IPS DF 6.9 (cell line): ENCODE measurements at places on chromosomes 5 and 9.

DNA sequence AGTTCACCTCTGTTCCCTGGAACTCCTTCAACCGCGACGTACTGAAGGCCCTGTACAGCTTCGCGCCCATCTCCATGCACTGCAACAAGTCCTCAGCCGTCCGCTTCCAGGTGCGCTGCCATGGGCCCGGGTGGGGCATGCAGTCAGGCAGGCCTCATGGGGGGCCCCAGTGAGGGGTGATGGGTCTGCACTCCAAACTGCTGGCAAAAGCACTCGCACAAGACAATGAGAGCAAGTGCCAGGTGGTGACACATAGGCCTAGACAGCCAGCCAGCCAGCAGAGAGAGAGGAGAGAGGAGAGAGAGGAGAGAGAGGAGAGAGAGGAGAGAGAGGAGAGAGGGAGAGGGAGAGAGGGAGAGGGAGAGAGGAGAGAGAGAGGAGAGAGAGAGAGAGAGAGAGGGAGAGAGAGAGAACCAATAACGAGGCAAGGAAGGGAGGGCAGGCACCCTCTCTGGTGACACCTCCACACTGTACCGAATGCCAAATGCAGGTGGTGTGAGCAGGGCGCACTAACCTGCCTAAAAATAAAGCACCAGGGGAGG lies 21.0 kb downstream of the DBH start:
- peaks cover 2% of the 10 kb centered on the region; the same call in 1 of the 2 replicates for H3K27me3 ChIP-seq
- DNase-seq, result no peak
- H3K27ac ChIP-seq, result no peak overlapping the region
- H3K36me3 ChIP-seq, result no peaks in the 10 kb centered on the region
- no peak overlapping the region for H3K4me3 ChIP-seq

DNA sequence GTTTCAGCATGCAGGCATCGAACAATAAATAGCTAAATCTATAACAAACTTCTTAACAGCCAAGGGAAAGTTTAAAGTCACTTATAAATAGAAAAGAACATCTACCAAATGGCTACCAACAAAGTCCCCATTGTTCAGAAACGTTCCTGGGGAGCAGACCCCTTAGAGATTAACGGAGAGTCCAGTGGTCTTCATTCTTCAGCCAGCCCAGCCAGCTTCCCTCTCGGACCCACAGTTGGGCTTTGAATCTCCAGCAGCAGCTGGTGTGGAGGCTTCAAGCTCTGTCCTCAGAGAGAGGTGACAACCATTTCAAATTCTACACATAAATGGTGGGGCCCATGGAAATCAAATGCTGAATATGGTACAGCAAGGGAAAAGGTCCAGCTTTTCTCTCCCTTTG lies 11.2 kb downstream of the ENC1 start:
- H3K27me3 ChIP-seq, result no peaks in the 10 kb centered on the region
- no peaks in the 10 kb centered on the region for H3K36me3 ChIP-seq
- H3K27ac ChIP-seq, result no peak overlapping the region

- no peak overlapping the region for H3K4me3 ChIP-seq
- H3K27me3 ChIP-seq, result no peaks in the 10 kb centered on the region
- H3K36me3 ChIP-seq, result no peaks in the 10 kb centered on the region
- no peaks in the 10 kb centered on the region for H3K4me1 ChIP-seq
- H3K27ac ChIP-seq, result no peak overlapping the region
These were observed 69.6 kb downstream of the SLC28A3 start for GRCh38 chr9:84270847-84271530.

- no peaks in the 10 kb centered on the region; the same call in 1 of the 2 replicates for H3K36me3 ChIP-seq
- no peak for DNase-seq
- no peak overlapping the region for H3K4me3 ChIP-seq
- no peak overlapping the region for H3K27ac ChIP-seq
These were observed 14.6 kb downstream of the ZBTB43 start for GRCh38 chr9:126819482-126819881.

- no peaks in the 10 kb centered on the region for H3K36me3 ChIP-seq
- H3K27ac ChIP-seq, result no peak overlapping the region
- H3K4me3 ChIP-seq, result no peak overlapping the region
- H3K27me3 ChIP-seq, result no peaks in the 10 kb centered on the region
These were observed 2.9 kb downstream of the ARSK start for GRCh38 chr5:95557841-95558240.

GRCh38 chr5:176560364-176560763 lies 11.2 kb downstream of the CDHR2 start:
- no peaks in the 10 kb centered on the region for H3K27me3 ChIP-seq
- no peaks in the 10 kb centered on the region for H3K36me3 ChIP-seq
- no peak overlapping the region for H3K27ac ChIP-seq

DNA sequence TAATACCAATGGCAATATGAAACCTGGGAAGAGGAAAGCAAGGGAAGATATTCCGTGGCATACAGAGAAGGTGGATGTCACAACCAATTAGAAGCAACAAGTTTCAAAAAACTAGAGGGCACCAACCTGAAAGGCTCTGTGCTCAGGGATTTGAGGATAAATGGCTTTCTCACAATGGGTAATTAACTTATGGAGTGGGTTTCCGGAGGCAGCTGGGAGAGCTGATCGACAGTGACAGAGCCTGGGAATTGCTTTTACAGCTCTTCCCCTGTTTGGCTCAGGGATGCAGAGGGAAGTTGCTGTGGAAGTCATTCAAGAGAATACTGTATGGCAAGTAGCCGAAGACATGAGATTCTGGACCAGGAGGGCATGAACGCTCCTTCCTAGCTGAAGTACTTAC lies 237.0 kb downstream of the KIF4B start:
- DNase-seq, result no peak
- no peak overlapping the region for H3K27ac ChIP-seq
- H3K27me3 ChIP-seq, result no peaks in the 10 kb centered on the region
- no peak overlapping the region for H3K4me3 ChIP-seq
- no peaks in the 10 kb centered on the region for H3K4me1 ChIP-seq

DNA sequence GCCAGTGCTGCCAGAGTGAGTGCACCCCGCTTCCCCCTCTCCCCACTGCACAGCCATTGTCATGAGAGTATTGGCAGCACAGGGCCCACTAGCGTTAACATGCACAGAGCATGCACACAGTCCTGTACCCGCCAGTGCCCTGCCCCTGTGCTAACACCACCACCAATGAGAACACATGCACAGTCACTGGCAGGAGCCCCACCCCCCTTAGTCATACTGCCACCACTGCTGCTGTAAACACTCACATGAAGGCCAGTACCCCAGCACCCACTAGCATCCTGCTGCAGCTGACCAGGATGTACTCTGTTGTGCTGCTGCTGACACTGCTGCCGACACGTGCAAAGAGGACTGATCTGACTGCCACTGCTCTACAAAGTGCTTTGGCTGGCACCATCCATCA lies 19.5 kb upstream of the RANBP6 start:
- peaks cover 1% of the 10 kb centered on the region; the same call in 1 of the 2 replicates for H3K4me1 ChIP-seq
- DNase-seq, result no peak
- no peak overlapping the region for H3K27ac ChIP-seq
- H3K4me3 ChIP-seq, result no peak overlapping the region
- no peaks in the 10 kb centered on the region for H3K27me3 ChIP-seq
- no peaks in the 10 kb centered on the region for H3K36me3 ChIP-seq
